MV-4-11 (cell line): ENCODE measurements at places on chromosomes 13 and 19.
A peak's percentile ranks its signal among the peaks of the same experiment; 100 is the strongest.

- DNase-seq: no peak
Measured at GRCh38 chr13:48431431-48431830, 18.5 kb upstream of the LPAR6 start.

DNA sequence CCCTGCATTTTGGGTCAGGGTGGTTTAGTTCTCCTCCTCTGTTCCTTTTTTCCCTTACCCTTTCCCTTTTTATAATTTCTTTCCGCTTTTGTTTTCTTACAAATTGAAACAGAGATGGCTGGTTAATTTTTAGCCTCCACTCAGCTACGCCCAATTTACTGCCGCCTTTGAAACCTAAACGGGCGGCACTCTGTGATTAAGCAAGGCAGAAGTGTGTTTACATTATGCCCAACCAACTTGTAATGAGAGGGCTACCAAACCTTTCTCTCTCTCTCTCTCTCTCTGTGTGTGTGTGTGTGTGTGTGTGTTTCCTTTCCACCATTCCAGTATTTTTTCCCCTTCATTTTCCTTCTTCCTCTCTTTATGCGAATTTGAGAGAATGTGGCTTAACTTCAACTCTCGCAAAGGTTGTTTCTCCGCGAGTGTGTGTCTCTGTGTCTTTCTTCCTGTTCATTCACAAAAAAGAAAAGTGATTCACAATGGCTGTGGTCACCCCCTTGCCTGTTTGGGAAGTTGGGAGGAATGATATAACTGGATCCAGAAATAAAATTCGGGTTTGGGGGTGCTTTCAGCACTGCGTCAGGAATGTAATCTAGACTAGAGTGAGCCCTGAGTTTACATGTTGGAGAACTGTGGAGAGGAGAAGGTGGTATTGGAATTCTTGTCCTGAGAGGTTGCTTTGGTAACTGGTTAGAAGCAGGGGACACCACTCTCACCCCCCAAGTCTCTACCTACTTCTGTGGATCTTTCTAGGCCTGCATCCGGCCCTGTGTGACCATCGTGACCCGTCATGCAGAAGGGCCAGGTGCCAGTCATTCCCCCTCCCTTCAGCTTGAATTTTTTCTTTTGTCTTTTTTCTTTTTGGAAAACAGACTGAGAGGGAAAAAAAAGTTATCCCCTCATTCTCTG, 31.4 kb downstream of the NFIX start:
- DNase-seq: peak; percentile 50

DNA sequence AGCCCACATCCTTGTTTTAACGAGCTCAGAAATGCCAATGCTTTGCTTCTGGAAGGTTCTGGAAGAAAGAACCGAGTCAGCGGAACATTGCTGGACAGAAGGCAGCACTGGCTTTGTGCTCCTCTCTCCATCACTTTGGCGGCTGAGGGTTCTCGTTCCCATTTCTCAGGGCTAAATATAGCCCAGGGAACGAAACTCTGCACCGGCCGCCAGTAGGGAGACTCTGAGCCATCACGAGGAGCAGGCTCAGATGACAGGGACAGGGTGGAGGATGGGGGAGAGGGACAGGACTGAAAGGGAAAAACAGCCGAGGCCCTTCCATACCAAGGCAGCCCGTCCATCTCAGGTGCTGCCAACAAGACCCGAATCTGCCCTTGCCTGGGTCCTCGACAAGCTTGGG, 166.4 kb downstream of the CACNA1A start:
- DNase-seq: no peak

DNA sequence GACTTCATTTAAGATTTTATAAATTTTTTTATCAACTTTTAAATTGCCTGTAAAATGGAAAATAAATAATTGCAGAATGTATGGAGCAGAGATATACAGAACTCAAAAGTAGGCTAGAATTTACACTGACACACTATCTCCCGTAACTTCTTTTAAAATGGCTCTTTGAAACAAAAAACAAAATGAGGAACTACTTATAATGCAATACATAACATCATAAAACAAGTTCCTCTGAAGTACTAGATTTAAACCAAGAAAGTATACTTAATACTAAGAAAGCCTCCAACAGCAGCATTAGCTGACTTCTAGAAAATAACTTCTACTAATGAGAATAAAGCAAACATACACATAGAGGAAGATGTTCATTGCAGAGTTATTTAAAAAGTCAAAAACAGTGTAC, 17.0 kb downstream of the RBM26 start:
- peak; percentile 76 for DNase-seq
